NCI-H345 (cell line): ENCODE measurements at places on chromosomes 3 and 15.

DNA sequence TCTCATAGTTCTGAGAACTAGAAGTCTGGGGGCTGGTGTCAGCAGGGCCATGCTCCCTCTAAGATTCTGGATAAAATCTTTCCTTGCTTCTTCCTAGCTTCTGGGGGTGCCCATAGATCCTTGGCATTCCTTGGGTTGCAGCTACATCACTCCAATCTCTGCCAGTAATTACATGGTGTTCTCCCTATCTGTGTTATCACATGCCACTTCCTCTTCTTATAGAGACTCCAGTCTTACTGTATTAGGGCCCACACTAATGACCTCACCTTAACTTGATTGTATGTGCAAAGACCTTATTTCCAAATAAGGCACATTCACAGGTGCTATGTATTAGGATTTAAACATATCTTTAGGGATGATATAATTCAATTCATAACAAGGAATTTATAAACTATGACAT lies 618.5 kb downstream of the FGF12 start:
- no peak for DNase-seq

DNA sequence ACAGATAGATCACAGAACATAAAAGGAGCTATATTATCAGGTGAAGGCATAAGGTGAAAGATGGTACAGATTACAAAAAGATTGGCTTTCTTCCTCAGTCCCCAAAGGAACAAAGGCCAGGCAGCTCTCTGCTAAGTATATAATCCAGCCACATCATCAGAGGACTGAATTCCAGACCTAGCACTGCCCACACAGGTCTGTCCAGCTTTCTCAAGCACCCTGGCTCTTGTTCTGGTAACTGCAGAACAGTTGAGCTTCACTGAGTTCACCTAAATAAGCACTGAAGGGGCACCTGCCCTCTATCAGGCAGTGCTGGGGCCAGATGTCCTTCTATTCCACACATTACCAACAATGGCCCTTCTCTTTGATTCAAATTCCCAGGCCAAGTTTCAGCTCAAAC lies 6.3 kb downstream of the DUOXA1 start:
- no peak for DNase-seq

GRCh38 chr3:171462224-171462623 lies 2.0 kb upstream of the TNIK start:
- no peak for DNase-seq

DNA sequence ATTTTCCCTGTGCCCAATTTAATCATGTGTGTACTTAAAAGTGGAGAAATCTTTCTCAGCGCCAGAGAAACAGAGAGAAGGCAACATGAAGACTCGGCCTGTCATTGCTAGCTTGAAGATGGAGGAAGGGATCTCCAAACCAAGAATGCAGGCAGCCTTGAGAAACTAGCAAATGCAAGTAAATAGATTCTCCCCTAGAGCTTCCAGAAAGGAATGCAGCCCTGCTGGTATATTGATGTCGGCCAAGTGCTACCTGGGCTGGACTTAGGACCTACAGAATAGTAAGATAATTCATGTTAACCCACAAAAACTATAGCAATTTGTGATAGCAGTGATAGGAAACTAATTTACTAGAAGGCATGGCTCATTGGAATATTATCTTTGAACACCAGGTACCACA lies 150.9 kb upstream of the ABI3BP start:
- no peak for DNase-seq

DNA sequence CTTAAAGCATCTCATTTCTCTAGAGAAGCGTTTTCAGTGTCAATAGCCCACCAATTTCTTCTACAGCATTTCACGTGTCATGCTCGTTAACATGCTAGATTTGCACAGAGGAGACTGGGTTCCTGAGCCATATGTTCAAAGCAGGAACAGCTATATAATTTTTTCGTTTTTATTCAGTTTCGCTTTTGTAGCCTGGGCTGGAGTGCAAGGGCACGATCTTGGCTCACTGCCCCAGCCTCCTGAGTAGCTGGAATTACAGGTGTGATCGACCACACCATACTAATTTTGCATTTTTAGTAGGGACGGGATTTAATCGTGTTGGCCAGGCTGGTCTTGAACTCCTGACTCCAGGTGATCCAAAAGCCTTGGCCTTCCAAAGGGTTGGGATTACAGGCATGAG lies 6.6 kb upstream of the SLMAP start:
- DNase-seq, result no peak

- no peak for DNase-seq
Measured at GRCh38 chr3:148229107-148229506, 468.6 kb upstream of the AGTR1 start.

DNA sequence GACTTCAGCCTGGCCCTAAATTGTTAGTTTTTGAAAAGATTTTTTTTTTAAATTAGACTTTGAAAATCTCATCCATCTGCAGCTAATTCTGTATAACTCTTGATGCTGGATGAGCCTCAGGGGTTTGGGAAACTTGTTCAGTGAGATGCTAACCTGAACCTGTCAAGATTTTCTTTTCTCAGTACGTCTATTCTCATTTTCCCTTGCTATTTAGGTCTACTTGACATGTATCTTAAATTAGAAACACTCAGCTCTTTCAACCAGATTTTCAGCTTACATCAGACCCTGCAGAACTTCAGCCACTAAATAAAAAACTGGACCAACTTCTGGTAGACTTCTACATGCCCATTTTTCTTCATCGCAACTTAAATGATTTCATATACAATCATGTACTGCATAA lies 61.4 kb downstream of the MFSD1 start:
- no peak for DNase-seq

- no peak for DNase-seq
Measured at GRCh38 chr15:94287794-94288246, 56.5 kb downstream of the MCTP2 start.

GRCh38 chr3:178206521-178206920 lies 329.7 kb upstream of the KCNMB2 start:
- DNase-seq, result no peak

DNA sequence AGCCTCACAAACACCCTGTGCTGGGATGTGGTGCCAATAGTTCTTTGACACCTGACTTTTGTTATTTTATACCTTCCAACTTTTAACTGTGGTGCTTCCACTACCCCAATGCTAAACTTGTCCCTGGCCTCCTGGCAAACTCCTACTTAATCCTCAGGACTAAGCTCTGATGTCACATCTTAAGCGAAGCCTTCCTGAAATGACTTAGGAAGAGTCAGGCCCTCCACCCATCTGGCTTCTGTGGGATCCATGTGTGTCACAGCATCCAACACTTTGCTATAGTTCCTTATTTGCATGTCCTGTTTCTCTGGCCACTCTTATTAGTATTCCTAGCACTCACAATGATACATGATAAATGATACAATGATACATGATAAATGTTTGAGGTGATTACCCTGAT lies 133.2 kb downstream of the FILIP1L start:
- no peak for DNase-seq

DNA sequence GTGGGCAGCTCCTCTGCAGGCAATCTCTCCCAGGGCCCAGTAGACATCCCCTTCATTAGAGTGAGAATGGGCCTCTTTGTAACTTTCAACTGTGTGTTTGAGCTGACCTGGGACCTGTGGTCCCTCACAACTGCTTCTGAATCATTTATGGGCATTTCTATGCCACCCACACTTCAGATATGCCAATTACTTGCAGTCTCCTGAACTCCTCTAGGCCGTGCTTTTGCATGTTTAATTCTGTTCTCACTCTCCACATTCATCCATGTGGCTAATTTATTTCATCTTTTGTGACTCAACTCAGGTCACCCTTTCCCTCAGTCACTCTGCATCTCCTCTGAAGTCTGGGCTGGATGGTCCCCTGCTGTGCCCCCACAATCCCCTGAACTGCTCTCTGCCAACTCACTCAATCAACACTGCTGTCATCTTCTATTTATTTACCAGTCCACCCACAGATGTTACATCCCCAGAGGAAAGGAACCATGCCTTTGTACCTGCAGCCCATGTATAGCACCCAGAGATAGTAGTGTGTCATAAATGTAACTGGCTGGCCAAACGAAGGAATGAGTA lies 364.7 kb downstream of the EPHB1 start:
- DNase-seq, result peak; percentile 39

DNA sequence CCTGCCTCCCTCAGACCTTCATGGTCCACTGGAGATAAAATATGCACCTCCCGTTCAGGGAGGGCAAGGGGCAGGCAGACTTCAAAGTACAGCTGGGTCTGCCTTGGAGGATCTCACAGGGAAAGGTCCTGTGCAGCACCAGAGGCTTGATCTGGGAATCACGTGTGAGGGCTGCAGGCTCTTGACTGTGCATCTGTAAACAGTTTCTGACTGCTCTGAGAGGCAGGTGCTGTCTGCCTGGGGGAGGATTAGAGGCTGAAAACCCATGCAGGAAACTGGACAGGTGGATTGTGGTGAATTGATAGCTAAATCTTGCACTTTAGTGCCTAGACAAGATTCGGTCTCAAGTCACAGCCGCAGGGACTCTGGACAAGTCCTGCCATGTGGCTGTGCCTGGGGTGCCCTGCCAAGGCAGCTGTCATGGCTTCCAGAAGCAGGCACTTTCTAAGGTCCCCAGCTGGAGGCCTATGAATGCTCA lies 239.3 kb downstream of the EPHB1 start:
- peak; percentile 79 for DNase-seq

GRCh38 chr3:197216169-197216860 lies 82.1 kb downstream of the DLG1 start:
- DNase-seq, result no peak

- DNase-seq, result no peak
Measured at GRCh38 chr3:146529021-146529420, 15.4 kb downstream of the PLSCR1 start.

DNA sequence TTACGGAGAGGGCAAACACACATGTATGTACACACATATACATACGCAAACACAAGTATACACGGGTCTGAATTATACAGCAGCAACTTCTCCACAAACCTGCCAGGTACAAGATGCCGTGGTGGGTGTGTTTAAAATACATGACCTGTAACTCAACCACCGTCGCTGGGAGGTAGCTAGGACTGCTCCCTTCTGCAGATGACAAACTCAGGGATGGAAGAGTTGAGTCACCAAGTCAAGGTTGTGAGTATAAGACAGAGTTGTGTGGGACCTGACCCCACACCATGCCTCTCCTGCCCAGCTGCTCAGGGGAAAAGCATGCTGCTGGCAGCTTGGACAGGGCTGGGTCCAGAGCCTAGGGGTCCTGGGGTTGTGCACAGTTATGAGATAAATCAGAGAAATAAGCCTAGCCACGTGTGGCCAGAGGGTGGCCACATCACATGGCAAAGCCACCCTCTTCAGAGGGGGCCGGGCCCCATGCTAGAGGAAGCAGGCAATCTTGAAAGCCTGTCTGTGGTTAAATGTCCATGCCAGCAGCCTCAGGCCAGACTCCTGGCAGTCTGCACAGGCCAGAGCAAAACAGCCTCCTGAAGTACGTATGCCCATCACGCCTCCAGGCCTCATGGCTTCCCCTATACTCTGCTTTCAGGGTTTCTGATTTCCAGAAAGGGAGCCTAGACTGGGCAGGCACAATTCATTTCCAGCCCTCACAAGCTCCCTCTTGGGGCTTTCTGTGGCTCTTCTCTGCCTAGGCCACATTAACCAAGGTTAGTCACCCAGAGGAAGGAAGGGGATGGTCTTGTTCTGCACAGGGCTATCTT lies 107.7 kb upstream of the RPL32 start:
- no peak for DNase-seq

GRCh38 chr3:11878837-11879236 lies 32.2 kb upstream of the TAMM41 start:
- DNase-seq, result peak; percentile 5

DNA sequence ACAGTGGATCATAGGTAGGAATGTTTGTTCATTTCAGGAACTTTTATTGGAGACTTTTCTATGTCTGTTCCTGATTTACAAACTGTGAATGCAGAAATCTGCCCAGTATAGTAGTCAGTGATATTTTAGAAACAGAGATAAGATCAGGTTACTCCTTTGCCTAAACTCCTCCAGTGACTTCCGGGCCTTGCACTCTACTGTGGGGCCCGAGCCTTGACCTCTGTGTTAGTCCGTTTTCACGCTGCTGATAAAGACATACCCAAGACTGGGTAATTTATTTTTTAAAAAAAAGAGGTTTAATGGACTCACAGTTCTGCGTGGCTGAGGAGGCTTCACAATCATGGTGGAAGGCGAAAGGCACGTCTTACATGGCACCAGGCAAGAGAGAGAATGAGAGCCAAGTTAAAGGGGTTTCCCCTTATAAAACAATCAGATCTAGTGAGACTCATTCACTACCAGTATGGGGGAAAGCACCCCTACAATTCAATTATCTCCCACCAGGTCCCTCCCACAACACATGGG lies 127.1 kb downstream of the DNAJB8 start:
- DNase-seq, result no peak

GRCh38 chr15:77015646-77016320 lies 20.9 kb downstream of the PSTPIP1 start:
- DNase-seq, result no peak

- DNase-seq, result no peak
Measured at GRCh38 chr15:35546511-35547381, 781 bp upstream of the DPH6 start.

- no peak for DNase-seq
Measured at GRCh38 chr15:87760547-87761314, 495.8 kb downstream of the NTRK3 start.
